Fibroblast of upper back skin (primary cell): ENCODE measurements at places on chromosomes 1 and 21.

GRCh38 chr1:214085325-214085724, 97.6 kb downstream of the PROX1 start:
- DNase-seq, result no peak

DNA sequence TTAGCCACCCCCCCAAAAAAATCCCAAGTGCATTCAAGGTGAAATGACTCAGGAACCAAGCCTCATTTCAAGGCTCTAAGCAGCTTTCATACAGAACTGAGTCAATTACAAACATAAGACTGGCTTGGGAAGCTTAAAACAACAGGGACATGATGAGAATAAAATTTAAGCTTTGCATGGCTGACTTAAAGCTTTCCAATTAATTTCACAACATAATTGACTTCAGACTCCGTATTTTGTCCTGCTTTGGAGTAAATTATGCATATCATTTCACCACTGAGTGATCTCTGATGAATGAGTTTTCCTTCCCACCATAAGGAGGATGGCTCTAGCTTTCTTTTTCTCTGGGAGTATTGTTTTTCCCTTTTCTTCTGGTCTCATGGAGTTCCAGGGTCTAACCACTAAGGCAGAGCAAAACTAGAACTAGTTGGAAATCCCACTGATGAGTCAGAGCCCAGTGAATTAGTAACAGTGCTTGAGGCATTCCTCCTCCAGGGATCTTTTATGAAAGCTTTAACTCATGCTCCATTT, 72.8 kb downstream of the XCL2 start:
- DNase-seq, result peak; percentile 96

GRCh38 chr1:44292651-44293050, 62.4 kb downstream of the ERI3 start:
- no peak for DNase-seq

DNA sequence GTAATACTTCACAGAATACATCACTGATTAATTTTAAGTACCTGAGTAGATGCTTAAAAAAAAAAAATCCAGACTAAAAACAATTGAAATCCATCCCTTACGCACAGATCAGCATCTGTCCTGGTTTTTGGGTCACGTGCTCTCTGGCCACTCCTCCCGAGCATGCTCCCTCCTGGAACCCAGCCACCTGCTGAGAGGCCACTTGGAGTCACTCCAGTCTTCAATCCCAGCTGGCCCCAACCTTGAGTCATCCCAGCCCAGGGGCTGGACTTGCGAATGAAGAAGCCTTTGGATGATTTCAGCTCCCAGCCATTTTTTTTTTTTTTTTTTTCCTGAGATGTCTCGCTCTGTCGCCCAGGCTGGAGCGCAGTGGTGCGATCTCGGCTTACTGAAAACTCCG, 8.9 kb downstream of the MAP1LC3C start:
- DNase-seq, result peak; percentile 95

GRCh38 chr1:43238085-43238484, 31.7 kb upstream of the TMEM125 start:
- DNase-seq, result peak; percentile 56

DNA sequence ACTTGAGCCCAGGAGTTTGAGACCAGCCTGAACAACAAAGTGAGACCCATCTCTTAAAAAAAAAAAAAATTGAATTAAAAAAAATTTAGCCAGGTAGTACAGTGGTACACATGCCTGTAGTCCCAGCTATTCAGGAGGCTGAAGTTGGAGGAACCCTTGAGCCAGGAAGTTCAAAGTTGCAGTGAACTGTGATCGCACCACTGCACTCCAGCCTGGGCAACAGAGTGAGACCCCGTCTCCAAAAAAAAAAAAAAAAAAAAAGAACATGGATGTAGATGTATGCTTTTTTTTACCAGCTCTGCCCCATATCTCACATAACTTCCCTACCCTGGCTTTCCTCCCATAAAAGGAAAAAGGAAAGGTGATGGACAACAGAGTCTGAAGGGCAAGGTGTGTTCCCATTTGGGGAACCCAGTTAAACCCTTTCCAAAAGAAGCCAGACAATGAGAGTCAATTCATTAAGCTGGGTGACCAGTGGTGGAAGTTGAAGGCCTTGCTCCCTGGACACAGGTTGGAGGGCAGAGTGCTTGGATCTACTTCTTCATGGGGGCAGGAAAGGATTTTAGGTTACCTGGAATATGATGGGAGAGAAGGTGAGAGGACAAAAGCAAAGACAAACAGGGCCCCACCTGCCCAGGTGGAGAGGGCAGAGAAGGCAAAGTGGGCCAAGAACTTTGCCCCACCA, 2.9 kb downstream of the KRTCAP2 start:
- no peak for DNase-seq

DNA sequence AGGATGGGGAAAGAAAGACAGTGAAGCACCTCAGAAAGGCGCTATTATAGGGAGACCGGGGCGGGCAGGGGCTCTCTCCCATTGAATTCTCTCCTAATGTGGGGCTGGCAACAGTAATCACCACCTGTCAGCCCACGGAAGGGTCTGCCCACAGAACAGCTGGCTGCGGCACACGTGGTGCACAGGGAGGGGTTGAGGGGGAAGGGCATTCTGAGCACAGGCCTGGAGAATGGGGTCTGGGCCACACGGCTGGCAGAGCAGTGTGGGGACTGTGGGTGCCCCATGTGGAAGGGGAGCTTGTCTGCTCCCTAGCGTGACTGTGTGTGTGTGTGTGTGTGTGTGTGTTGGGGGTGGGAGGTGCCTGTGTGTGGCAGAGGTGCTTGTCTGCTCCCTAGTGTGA, 4.1 kb downstream of the OLFML3 start:
- no peak for DNase-seq

DNA sequence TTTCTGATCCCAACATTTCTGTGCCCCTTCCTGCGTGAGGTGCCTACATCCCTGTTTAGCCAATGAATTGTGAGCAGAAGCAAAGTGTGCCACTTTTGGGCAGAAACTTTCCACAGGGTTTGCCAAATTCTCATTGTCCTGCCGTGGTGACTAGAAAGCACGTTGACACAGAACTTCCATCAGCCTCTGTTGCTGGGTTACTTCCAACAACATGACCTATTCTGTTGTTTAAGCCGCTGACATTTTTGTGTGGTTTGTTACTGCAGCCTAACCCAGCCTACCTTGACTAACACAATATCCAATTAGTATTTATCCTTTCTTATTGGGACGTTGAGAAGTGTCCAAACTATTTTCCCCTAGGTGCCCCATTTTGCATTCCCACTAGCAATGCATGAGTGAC, 136.8 kb downstream of the URB2 start:
- no peak for DNase-seq

GRCh38 chr1:17713993-17714392, 41.1 kb upstream of the ACTL8 start:
- DNase-seq, result no peak

DNA sequence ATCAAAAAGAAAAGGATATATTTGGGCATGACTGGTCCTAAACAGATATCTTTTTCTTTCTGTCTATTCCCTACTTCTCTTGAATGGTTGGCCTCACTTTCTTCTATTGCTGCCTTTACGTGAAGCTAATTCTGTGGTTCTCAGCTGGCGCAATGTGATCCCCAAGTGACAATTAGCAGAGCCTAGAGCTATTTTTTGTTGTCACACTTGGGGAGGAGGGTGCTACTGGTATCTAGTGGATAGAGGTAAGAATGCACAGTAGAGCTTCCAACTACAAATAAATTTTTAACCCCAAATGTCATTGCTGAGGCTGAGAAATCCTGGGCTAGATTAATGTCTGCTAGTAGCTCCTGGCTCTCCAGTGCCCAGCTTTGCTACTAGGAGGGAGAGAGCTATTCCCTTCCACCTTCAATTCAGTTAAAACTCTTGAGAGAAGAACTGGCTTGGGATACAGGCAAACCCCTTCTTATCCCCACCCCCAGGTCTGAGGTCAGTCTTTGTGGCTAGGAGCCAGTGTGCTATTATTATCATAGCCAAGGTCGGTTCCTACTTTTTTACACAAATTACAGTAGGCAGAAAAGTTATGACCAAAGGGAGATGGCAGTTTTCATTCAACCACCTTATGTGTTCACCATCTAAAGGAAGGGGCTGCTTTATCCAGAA, 102.1 kb downstream of the SNX7 start:
- peak; percentile 2 for DNase-seq

GRCh38 chr1:205434738-205435137, 12.9 kb upstream of the LEMD1 start:
- DNase-seq, result no peak

DNA sequence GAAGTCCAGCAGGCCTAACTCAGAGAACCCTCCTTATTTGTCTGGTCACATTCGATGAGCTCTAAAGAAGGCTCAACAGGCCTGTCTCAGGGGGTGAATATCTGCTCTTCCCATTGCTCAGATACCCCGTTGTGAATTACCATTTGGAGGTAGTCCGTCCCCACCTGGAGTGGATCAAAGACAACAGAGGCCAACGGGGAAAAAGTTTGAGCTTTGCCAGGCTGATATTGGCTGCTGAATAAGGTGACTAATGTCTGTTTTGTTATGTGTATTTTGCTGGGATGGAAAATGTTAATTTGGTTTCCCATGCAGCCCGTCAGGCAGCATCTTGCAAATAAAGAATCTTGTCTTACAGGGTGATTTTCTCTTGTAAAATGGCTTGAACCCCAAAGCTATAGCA, 69.2 kb upstream of the EPS8L3 start:
- no peak for DNase-seq

- no peak for DNase-seq
Measured at GRCh38 chr1:176837708-176838107, 326.8 kb downstream of the ASTN1 start.

DNA sequence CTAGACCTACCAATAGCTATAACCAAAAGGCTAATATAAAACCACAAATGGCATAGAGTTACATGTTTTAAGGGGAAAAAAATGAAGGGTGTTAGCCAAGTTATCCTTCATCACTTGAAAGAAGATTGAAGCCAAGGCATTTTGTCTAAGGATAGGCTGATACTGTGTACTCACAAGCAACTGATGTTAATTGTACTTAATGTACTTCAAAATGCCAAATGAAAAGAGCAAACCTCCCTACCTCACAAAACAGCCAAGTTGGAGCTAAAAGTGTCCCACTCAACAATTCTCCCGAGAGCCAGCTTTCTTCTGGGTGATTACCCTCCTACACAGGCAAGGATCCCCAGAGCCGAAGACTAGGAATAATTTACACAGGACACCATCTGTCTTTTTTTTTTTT, 4.4 kb upstream of the IGSF3 start:
- DNase-seq, result peak; percentile 28

GRCh38 chr1:205763980-205764379, 11.3 kb downstream of the RAB29 start:
- no peak for DNase-seq

GRCh38 chr1:21924503-21925005, 12.6 kb downstream of the HSPG2 start:
- DNase-seq, result no peak

GRCh38 chr1:10196976-10197375, 13.4 kb upstream of the KIF1B start:
- peak; percentile 45 for DNase-seq

GRCh38 chr1:41779360-41779759, 139.4 kb downstream of the HIVEP3 start:
- no peak for DNase-seq

DNA sequence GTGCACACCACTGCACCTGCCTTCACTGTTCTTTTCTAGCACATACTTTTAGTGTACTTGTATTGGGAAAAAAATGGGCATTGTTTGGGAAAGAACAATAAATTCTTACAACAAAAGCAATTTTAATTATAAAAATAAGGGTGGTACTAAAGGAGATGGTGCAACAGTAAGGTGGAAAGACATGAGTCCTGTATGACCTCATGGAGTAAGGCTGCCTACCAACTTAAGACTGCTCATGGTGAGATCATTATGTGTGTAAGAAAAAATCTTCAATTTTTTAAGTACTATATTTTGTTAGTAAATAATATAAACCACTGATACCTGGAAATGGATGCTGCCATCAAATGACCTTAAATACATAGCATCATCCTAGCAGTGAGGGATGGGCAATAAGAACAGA, 29.6 kb upstream of the PHGDH start:
- no peak for DNase-seq

DNA sequence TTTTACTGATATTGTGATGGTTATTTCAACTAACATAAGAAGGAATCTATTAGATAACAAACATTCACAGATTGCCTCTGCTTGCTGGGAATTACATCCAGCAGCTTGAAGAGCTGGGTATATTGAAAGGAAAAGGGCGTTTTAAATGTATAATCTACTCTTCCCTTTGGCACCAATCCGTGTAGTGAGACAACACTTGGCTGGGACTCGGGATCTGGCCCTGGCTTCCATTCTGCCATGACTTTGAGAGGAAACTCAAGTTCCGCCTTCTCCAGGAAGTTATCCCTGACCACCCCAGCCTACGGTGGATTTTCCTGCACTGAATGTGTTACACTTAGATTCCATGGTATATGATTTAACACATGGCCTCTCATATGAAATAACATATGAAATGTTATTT, 86.9 kb upstream of the UBE2U start:
- no peak for DNase-seq

DNA sequence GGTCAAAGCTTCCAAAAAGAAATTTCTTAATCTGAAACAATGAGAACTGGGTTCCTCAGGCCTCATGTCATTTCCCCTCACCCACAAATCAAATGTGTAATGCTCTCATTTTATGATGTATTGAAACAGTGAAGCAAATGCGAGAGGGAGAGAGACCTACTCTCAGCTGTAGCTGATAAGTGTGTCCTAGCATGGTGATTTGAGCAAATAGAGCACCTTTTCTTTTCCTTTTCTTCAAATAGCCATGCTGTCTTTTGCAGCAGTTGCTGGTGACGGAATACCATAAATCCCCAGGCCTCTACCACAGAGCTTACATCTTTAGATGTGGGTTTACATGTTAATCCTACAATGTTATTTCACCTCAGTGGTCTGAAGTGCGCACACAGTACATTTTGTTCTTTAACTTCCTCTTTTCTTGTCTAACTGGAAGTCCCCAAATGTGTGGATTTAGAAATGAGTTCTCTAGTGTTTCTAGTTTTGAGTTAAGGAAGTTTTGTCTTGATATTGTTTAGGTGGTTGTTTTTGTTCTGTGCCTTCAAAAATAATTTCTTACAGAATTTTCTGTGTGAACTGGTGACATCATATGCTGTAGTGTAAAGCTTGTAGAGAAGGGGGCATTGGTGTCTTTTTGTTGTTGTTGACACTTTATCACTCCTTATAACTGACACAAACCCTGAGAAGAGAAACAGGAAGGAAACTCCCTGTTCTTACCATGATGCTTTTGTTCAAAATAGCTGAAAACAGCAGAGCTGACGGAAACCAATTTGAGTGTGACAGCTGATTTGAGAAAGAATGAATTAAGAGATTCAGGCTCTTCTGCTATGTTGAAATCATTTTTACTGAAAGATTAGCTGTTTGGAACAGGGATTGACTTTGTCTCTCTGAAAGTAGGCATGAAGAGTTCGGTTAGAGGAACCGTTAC, 12.2 kb downstream of the SMAP2 start:
- DNase-seq, result no peak
